ENCODE measurements at places on chromosomes 4 and X.
A peak's percentile ranks its signal among the peaks of the same experiment; 100 is the strongest.

- no peak for DNase-seq
Observed at GRCh38 chr4:152606753-152607152, 70.9 kb upstream of the FBXW7 start.

- DNase-seq: no peak
Observed at GRCh38 chr4:55161739-55162138, 36.3 kb upstream of the KDR start.

- no peak for DNase-seq
Observed at GRCh38 chr4:96383349-96383748, 543.5 kb downstream of the PDHA2 start.

DNA sequence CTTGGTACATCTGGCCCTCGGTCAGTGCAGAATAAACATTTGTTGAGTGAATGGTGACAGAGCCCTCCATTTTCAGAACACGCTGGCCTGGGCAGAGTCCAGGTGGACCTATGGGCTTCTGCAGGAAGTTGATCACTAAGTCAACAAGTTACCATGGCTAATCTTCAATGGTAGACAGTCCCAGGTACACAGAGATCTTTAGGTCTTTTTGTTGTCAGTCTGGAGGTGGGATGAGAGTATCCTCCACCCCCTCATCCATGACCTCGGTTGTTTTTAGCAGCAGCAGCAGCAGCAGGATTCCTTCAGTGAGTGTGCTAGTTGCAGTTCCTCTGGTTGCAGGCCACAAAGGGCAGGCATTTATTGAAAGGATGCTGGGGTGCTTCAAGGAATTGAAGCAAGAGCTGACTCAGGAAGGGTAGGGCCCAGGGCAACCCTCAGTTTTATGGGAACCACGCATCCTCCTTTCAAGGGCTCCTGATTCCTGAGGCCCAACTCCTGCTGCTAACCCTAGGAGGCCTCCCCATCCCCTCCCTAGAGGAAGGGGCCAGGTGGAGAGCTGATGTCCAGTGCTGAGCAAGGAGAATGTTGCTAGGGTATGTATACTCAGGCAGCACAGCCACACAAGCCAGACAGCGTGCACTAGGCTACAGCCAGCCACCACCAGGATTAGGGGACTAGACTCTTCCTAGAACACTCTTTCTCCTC is 1.7 kb upstream of the USP27X start:
- peak; percentile 25 for DNase-seq

GRCh38 chr4:170414360-170414759 is 324.6 kb upstream of the AADAT start:
- DNase-seq: no peak

- DNase-seq: no peak
Observed at GRCh38 chr4:114384629-114385028, 214.0 kb upstream of the UGT8 start.

GRCh38 chrX:18579495-18579894 is 92.4 kb downstream of the RS1 start:
- no peak for DNase-seq

GRCh38 chr4:114595921-114596320 is 2.7 kb upstream of the UGT8 start:
- no peak for DNase-seq

GRCh38 chr4:13872155-13872554 is 244.6 kb upstream of the BOD1L1 start:
- no peak for DNase-seq

DNA sequence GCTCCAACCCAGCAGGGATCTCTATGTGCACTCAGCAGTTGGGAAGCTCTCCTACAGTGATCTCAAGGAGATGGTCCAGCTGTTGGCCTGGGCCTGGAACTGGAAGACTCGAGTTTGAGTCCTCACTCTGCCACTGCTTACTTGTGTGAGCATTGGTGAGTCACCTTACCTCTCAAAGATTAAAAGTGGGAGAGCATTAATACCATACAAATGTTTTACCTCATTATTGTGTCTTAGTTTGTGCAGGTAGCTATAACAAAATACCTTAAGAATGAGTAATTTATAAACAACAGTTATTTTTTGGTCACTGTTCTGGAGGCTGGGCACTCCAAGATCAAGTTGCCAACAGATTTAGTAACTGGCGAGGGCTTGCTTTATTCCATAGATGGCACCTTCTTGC is 21.4 kb upstream of the ZNF827 start:
- no peak for DNase-seq

GRCh38 chrX:101450961-101451360 is 34.3 kb upstream of the ARMCX4 start:
- DNase-seq: no peak

- no peak for DNase-seq
Observed at GRCh38 chr4:185468999-185469398, 2.5 kb downstream of the CCDC110 start.

DNA sequence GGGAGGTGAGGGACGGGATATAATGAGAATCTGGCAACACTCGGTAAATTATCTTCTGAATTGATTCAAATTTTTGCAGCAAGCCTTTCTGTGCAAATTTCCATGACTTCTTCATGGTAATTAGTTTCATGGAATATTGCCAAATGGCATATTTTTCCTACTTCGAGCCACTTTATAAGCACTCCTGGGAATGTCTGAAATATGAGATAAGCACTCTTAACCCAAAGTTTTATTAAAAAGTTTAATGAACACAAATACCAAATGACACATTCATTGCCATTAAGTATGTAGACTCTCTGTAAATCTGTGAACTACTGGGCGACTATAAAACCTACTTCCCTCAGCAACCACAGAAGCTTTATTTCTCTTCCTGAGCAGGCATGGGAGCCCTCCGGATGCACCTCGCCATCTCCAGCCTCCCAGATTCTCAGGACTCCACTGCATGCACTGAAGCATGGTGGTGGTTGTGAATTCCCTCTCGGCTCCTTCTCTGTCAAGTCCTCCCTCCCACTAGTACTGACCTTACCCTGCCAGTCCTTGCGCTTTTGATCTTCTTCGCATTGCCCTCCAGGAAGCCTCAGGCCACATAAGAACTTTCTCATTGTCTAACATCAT is 154.4 kb upstream of the RPL34 start:
- no peak for DNase-seq

DNA sequence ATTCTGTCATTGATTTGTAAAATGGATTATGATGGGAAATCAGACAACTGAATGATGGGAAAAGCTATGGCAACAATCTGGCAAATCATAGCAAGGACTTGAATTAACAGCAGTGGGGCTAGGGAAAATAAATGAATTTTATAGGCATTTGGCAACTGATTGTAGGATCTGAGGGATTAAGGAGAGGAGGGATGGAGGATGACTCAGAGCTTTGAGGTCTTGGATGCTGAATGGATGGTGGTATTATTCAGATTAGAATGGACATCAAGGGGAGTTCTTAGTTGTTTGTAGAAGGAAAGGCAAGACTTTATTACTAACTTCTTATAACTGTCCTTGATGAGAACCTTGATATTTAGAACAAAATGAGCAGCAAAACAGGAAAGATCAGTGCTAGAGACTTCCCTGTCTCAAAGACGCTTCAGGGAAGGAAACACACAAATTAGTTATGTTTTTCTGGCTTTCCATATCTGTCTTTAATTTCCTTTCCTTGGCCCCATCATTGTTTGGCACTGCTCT is 51.4 kb upstream of the HHIP start:
- DNase-seq: no peak

GRCh38 chr4:131603705-131604104 is 1545.4 kb upstream of the PCDH10 start:
- DNase-seq: no peak

DNA sequence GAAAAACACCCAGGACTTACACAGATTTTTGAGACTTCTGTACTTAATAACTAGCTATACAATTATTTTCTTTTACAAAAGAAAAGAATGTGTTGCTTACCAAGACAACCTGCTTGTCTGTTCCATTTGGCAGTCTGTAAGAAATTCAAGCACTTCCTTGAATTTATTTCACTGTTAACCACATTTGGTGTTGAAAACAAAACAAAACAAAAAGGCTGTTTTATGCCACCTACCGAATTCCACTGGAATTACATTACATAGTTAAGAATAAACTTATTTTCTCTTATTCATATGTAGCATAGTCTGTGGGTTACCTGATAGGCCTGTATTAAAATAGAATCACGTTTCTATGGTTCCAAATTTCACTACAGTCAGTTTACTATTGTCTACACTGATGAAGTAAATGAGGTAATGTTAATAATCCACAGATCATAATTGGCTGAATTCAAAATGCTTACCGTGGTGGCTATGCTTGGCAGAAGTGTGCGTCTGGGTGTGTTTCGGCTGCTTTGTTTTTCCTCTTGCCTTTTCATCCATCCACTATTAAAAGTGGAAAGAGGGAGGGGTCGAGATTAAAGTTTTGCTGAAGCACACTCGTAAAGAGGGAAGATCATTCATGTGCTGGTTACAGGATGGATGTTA is at the start of gene TLR1:
TSS of gene TLR1 (minus strand) at position 138 of the 642 bp plus-strand sequence. CDS start 5,960 bp downstream, outside the sequence.
- DNase-seq: no peak

GRCh38 chr4:156476359-156476758 is 495.2 kb downstream of the PDGFC start:
- DNase-seq: no peak

- DNase-seq: no peak
Observed at GRCh38 chr4:5822619-5823018, 70.3 kb downstream of the CRMP1 start.

DNA sequence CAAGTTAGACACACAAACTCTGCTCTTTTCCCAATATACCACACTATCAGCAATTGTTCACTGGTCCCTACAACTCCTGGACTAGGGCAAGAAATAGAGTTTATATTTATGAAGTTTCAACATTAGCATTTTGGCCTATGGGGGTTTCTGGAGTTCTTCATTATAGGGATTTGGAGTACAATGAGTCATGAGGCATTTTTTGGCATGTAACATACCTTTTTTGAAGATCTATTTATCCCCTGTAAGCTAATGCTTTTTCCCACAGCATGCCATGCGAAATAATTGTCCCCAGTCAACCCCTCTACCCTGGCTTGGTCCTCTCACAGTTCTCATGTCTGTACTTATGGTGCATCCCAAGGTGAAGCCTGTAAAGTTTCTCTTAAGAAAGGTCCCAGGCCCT is 36.7 kb upstream of the EDA2R start:
- no peak for DNase-seq

DNA sequence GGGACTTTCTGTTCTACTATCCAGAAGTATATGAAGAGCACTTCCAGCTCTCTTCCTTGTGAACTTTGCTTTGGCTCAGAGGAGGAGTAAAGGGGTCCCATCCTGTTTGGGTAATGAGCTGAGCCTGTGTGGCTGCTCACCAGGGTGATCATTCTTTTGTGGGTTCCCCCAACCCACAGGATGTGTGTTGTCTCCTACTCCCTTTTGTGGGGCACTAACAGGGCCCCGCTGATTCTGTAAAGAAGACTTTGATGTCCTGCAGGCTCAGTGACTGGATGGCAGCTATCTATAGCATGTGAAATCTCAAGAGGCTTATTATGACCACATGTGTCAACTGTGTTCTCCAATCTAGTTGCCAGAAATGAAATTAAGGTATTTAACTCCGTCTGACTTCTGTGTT is 40.8 kb downstream of the ZNF518B start:
- no peak for DNase-seq

- no peak for DNase-seq
Observed at GRCh38 chr4:133000012-133000411, 149.1 kb upstream of the PCDH10 start.

GRCh38 chrX:119062750-119063374 is 9.9 kb upstream of the CT47C1 start:
- no peak for DNase-seq

DNA sequence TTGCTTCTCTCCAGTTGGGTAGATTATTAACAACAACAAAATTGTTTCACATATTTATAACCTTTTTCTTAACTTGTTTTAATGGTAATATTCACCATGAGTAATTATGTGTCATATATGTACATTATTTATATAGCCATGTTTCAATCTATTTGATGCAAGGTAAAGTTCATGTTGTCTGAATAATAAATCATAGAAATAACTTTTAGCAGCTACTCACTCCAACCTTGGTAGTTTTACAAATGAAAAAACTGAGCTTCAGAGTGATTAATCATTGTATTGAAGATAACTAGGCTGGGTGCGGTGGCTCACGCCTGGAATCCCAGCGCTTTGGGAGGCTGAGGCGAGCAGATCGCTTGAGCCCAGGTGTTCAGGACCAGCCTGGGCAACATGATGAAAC is 46.0 kb downstream of the TMA16 start:
- DNase-seq: no peak

DNA sequence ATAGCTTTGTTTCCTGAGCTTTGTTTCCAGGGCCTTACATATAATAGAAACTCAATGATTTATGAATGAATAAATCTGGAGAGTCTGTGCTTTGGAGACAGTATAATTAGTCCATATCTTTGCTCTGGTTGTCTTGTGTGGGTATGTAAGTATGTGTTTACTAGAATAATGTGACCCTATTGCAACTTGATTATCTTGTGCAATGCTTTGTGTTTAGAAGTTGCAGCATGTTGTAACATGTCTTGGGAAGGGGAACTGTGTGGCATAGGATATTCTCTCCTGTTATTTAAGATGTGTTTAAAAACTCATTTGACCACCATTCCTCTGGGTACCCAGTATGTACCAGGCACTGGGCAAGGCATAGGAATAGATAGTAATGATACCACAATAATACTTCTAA is 6.1 kb downstream of the SPATA18 start:
- no peak for DNase-seq

- no peak for DNase-seq
Observed at GRCh38 chr4:176656108-176656507, 136.6 kb downstream of the VEGFC start.

- no peak for DNase-seq
Observed at GRCh38 chrX:97027384-97027922, 143.7 kb downstream of the RPA4 start.

GRCh38 chr4:60989141-60989540 is 211.0 kb upstream of the ADGRL3 start:
- no peak for DNase-seq

- no peak for DNase-seq
Observed at GRCh38 chrX:149682031-149682430, 29.8 kb upstream of the MAGEA11 start.

- no peak for DNase-seq
Observed at GRCh38 chr4:138685316-138685715, 330.3 kb upstream of the NOCT start.

GRCh38 chr4:9758641-9759317 is 22.7 kb upstream of the DRD5 start:
- DNase-seq: no peak

DNA sequence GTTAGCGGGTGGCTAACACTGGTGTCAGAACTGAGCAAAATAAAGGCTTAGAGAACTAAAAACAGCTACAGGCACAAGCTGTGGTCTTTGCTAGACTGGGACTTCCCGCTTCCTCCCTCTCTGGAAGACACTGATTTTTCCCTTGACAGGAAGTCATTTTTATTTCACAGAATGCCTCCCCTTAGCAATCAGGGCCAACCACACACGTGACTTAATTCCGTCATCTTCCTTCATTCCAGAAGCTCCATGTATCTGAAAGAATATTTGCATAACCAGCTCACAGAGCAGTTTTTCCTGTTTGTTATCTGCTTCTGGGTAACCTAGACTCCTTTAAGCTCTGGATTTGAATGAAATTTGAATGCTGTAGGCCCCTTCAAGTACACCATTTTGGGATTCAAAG is 327.5 kb upstream of the FRG1 start:
- DNase-seq: no peak

DNA sequence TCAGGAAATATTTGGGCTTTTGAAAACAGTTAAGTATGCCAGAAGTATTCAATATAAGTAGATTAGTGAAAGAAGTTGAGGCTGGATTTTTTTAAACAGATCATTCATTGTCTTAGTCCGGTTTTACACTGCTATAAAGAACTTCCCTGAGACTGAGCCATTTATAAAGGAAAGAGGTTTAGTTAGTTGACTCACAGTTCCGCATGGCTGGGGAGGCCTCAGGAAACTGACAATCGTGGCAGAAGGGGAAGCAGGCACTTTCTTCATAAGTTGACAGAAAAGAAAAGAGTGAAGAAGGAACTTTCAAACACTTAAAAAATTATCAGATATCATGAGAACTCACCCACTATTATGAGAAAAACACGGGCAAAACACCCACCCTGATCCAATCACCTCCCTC is 31.1 kb upstream of the CYLC1 start:
- no peak for DNase-seq
